ENCODE measurements at places on chromosomes 7 and 10. TPM values are rescaled to one million over a fixed set of nuclear protein-coding genes. Genes with fewer than 3 reads are reported as not detected.

Gene COL1A2
- 263 TPM for total RNA-seq

Gene NOD1
- 11.5 TPM for total RNA-seq

Gene ZNF511
- total RNA-seq, result 30.3 TPM

Gene RP9
- 5.2 TPM for total RNA-seq

Gene SDK1
- total RNA-seq, result 1.9 TPM

Gene SSMEM1
- total RNA-seq, result not detected

Gene STRIP2
- total RNA-seq, result 1.1 TPM

Gene ZEB1
- 7.1 TPM for total RNA-seq

Gene SPDYE6
- total RNA-seq, result not detected

Gene HOXA10
- 4.9 TPM for total RNA-seq

Gene CALHM3
- total RNA-seq, result not detected

- no peak for DNase-seq
Observed at GRCh38 chr10:116251602-116252395, 21.2 kb downstream of the GFRA1 start.

GRCh38 chr7:5500056-5500776 lies 76.6 kb upstream of the TNRC18 start:
- no peak for DNase-seq

DNA sequence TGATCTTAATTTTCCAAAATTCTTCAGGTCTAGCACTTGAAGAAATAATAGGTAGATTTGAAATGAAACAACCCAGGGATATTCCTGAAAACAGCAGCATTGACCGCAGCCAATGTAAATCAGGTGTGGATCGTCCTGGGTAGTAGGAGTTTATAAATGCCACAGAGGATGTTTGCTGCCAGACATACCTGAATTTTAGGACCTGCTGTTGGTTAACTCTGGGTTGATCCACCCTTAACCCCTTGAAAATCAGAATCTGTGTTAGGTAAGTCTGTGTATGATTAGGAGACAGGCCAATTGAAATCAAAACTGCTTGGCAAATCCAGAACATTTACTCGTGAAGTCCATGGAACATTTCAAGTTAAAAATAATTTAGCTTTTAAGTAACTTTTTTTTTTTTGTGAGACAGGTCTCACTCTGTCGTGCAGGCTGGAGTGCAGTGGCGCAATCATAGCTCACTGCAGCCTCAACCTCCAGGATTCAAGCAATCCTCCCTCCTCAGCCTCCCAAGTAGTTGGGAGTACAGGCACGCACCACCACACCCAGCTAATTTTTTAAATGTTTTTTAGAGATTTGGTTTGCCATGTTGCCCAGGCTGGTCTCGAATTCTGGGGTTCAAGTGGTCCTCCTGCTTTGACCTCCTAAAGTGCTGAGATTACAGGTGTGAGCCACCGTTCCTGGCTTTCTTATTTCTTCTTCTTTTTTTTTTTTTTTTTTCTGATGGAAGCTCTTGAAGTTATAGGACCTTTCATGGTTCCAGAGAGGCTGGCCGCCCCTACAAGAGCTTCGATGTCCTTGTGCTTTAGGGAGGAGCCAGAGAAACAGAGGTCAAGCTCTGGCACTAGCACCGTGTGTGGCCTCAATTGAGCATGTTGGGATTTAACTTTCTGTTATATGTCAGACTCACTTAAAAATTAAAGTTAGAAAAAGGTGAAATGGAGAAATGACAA lies 2.0 kb downstream of the POR start:
- DNase-seq, result no peak

- no peak for DNase-seq
Observed at GRCh38 chr10:89563861-89564478, 28.6 kb upstream of the SLC16A12 start.

- no peak for DNase-seq
Observed at GRCh38 chr7:39465055-39465929, 100.9 kb upstream of the YAE1 start.

GRCh38 chr7:24229481-24230226 lies 54.3 kb upstream of the NPY start:
- DNase-seq, result no peak

DNA sequence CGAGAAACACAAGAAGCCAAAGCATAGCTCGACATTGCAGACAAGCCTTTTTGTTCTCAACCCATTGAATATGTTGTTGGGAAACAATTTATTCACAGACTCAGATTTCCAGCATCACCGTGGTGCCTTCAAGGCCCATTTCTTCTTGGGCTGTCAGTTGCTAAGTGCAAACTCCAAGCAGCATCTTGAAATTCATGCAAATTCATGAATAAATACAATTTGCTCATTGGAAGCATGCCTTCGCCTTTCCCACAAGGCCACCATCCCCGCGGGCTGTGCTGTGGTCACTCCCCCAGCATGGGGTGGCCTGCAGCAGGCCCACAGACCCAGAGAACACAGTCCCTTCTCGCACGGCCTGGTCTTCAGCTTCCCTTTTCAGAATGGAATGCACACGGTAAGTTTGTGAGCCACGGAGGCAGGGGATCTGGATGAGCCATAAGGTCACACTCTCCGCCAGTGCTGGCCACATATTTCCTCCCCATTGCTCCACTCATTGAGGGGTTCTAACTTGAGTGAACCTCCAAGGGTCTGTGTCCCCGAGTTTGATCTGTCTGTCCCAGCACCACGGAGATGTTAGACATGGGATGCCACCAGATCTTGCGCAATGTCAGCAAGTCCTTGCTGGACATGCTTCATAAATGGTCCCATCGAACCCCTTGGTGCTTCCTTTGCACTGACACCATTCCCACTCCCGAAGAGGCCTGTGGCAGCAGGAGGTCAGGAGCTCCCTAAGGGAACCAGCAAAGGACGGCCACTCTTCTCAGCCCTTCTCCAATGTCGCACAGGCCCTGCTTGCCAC lies 109.5 kb downstream of the GFRA1 start:
- no peak for DNase-seq

GRCh38 chr7:141339603-141340002 lies 211.6 kb upstream of the AGK start:
- no peak for DNase-seq

DNA sequence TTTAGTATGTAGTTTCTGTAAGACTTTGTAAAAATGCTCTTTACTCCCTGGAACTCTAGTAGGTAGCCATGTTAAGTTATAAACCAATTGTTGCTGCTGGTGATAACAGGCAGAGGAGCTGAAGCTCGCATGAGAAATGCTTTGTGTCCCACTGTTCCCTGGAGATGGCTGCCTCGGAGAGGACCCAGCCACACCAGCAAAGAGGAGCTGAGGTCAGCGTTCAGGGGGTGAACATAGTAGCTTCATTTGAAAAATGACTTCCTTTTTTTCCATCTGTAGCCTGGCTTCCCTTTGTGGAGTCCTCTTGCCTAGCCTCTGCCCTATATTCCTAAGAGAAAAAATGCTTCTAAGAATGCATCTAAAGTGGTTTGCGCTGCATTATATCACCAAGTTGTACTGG lies 20.3 kb downstream of the CELF2 start:
- DNase-seq, result no peak

- no peak for DNase-seq
Observed at GRCh38 chr7:31958226-31958625, 112.0 kb downstream of the PDE1C start.

DNA sequence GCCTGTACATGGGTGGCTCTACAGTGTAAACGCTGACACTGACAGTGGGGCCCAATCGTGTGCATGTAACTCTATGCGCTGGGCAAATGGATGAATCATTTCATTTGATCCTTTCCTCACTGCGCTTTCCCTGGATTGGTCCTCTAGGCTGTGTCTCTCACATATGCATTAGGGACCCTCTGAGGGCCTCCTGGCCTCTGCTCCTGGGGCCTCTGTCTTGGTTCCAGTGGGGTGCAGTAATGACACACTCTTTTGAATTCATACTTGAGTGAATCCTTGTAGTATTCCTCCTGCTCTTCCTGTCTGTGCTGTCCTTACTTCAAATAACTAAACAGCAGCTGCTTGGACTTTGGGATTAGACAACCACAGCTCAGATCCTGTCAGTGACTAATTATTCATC lies 176.5 kb upstream of the ADO start:
- no peak for DNase-seq

DNA sequence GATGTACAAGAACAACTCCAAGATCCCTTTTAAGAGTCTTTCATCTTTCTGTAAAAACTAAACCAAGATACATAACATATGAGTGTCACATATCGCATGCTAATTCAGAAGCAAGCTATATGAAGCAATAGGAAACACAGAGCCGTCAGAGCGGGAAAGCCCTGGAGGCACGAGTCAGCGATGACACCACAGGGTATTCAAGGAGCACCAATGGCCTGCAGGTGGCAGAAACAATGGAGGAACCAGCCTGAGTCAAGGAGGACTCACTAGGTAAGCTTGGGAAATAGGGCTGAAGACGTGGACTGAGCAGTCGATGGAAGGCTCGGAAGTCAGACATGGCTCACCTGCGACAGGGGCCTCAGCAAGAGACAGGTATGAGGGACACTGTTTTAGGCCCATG lies 214.4 kb downstream of the FAM107B start:
- DNase-seq, result no peak

DNA sequence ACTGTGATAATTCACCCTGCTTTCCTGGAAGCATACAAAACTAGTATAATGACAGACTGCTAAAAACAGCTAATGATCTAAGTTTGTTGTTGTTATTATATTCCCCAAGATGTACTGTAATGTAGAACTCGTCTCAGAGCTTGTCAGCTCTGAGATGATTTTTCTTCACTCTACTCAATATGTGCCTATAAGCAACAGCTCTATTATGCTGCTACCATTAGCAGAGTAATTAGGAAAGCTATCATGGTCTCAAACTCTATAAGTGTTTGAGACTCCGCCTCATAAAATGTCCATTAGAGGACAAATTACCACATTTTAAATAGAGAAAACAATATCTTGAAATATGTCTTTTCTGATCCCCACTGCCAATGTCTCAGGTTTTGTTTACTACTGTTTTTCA lies 476.5 kb upstream of the PCDH15 start:
- DNase-seq, result no peak

DNA sequence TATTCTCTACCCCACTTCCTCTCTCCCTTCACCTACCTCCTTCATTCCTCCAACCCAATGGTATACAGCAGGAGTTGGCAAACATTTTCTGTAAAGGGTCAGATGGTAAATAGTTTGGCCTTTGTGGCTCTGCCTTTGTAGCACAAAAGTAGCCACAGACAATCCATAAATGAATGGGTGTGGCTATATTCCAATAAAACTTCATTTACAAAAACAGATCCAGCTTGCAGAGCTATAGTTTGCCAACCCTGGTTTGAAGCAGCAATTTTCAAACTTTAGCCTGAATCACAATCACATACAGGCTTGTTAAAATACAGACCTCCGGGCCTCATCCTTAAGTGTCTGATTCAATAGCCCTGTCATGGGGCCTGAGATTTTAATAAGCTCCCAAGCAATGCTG lies 110.5 kb downstream of the CPEB3 start:
- DNase-seq, result no peak

- DNase-seq, result peak; percentile 74
Observed at GRCh38 chr7:106068538-106068961, 43.6 kb downstream of the SYPL1 start.

GRCh38 chr10:73910764-73911552 lies at the start of gene PLAU:
TSS of gene PLAU (plus strand) at chr10:73911132. CDS start at chr10:73911556, 424 bp downstream.
- DNase-seq, result no peak

DNA sequence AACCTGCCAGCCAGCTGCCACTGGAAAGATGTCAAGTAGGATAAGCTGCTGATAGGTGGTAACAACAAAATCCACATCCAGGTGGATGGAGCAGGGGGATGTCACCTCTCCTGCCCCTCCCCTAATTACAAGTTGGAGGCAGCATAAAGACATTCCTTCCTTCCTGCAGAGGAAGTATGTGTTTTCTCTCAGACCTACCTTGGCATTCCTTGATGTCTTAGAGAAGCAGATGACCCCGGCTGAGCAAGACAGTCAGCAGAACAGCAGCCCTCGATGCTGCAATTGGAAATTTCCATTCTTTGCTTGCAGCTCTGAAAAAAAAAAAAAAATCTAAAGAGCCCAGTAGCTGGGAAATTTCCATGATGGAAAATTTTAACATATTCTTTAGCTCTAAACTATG lies 137.5 kb upstream of the MKLN1 start:
- no peak for DNase-seq

GRCh38 chr10:111151595-111152307 lies 74.9 kb downstream of the ADRA2A start:
- DNase-seq, result no peak

- DNase-seq, result no peak
Observed at GRCh38 chr7:30654296-30655090, 27.8 kb downstream of the CRHR2 start.

DNA sequence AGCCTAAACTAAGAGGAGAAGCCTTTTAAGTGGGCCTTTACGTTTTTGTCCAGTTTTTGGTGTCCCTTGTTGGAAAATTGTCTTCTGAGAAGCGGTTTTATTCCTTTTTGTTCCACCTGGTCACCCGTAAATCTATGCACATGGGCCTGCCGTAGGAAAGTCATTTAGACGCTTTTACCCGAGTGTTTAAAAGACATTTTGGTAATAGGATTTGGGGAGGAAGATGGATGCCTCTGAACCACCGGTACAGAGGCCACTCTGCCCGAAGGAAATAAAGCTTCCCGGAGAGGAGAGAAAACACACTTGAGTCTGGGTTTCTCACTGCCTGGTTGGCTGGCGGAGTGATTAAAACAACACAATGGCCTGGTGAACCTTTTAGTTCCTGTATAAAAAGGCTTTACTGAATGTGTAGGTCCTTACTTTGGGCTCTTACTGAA lies 760 bp downstream of the THNSL1 start:
- peak; percentile 15 for DNase-seq

GRCh38 chr10:26327811-26328210 lies 110.3 kb upstream of the APBB1IP start:
- DNase-seq, result no peak

DNA sequence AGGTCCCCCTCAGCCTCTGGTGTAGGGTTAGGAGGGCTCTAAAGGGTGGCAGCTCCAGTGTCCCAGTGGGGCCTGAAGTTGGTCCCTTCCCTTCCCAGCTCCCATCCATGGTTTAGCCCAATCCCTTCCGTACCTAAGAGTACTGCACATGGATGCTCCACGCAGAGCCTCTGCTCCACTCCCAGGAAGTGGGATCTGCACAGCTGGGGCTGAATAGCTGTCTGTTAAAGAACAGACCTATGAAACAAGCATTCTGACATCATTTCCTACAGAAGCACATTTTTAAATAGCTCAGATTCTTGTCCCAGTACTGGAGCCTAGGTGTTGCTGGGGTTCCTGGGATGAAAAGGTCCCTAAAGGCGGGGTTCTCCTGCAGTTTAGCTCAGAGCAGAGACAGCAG lies 135.9 kb downstream of the ZMYND11 start:
- no peak for DNase-seq

DNA sequence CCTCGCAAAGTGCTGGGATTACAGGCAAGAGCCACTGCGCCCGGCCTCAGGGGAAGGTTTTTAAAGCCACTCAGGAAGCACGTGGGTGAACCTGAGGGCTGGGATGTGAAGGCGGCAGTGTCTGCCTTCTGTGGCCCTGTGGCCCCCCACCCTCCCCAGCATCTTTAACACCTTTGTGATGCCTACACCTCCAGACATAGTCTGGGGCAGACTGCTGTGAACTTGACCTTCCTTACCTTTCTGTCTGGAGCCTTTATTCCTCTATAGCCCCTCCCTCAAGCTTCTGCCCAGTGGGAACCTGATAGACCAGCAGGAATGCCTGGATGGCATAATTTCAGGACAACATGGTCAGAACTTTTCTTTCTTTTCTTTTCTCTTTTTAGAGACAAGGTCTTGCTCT lies 550.2 kb downstream of the GALNT17 start:
- no peak for DNase-seq

GRCh38 chr7:120332433-120332832 lies 59.5 kb downstream of the KCND2 start:
- no peak for DNase-seq

All from lower leg skin (tissue), 4 donors.